ENCODE measurements at places on chromosomes 1 and 21. TPM values are rescaled to one million over a fixed set of nuclear protein-coding genes. Genes with fewer than 3 reads are reported as not detected.

Gene TUT4
- 40.2 TPM for total RNA-seq

Gene DMBX1
- total RNA-seq = 0.05 TPM

Gene HRNR
- under 0.01 TPM for total RNA-seq

Gene CFHR1
- 1.3 TPM for total RNA-seq

Gene LCE2B
- 0.09 TPM for total RNA-seq

Gene IFI44L
- total RNA-seq = 49.1 TPM

Gene CLCNKB
- total RNA-seq = 0.05 TPM

Gene NBPF6
- not detected for total RNA-seq

Gene PRKAB2
- total RNA-seq = 5.5 TPM

Gene ORC1
- 15.0 TPM for total RNA-seq

Gene SPATA21
- total RNA-seq = not detected

Gene HLCS
- total RNA-seq = 5.4 TPM

Gene GPA33
- 2.3 TPM for total RNA-seq

Gene GPR37L1
- total RNA-seq = under 0.01 TPM

Gene RIT1
- total RNA-seq = 24.4 TPM

Gene KRTAP21-1
- total RNA-seq = not detected

Gene LPAR3
- total RNA-seq = 1.1 TPM

Gene AGMAT
- 3.8 TPM for total RNA-seq

Gene CR1L
- 0.85 TPM for total RNA-seq

Gene LSS
- total RNA-seq = 15.4 TPM
